ENCODE measurements at places on chromosomes 6 and 20. TPM values are rescaled to one million over a fixed set of nuclear protein-coding genes. Genes with fewer than 3 reads are reported as not detected.

SLC44A4 gene
- polyA plus RNA-seq: 0.05 TPM

NFKBIL1 gene
- polyA plus RNA-seq: 16.7 TPM

LTB gene
- 0.61 TPM for polyA plus RNA-seq

- no peak for DNase-seq
Observed at GRCh38 chr6:17867880-17868279, 119.6 kb downstream of the KIF13A start.

DNA sequence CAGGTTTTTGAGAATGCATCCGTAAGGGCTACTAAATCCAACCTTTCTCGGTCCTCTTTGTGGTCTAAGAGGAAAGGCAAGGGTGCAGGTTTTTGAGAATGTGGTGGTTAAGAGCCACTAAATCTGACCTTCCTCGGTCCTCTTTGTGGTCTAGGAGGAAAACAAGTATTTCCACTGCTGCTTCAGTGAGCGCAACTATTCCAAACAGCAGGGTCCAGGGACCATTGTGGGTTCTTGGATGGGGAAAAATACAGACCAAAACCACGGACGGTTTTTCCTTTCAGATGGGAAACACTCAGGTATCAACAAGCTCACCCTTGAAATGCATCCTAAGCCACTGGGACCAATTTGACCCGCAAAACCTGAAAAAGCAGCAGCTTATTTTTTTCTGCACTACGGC, 21.9 kb downstream of the BTBD9 start:
- no peak for DNase-seq

- DNase-seq: peak; percentile 30
Observed at GRCh38 chr20:25046736-25047666, 10.9 kb downstream of the ACSS1 start.

KCNQ2 gene
- under 0.01 TPM for polyA plus RNA-seq

GRCh38 chr6:18328540-18328939, 58.6 kb upstream of the RNF144B start:
- no peak for DNase-seq

DNA sequence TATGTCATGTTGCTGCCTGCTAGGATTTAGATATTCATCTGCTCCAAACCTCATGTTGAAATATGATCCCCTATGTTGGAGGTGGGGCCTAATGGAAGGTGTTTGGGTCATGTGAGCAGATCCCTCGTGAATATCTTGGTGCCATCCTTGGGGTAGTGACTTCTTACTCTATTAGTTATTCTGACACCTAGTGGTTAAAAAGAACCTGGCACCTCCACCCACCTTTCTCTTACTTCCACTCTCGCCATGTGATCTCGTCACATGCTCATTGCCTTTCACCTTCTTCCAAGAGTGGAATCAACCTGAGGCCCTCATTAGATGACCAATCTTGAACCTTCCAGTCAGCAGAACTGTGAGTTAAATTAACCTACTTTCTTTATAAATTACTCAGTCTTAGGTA, 549.4 kb upstream of the SYNCRIP start:
- DNase-seq: no peak

DNA sequence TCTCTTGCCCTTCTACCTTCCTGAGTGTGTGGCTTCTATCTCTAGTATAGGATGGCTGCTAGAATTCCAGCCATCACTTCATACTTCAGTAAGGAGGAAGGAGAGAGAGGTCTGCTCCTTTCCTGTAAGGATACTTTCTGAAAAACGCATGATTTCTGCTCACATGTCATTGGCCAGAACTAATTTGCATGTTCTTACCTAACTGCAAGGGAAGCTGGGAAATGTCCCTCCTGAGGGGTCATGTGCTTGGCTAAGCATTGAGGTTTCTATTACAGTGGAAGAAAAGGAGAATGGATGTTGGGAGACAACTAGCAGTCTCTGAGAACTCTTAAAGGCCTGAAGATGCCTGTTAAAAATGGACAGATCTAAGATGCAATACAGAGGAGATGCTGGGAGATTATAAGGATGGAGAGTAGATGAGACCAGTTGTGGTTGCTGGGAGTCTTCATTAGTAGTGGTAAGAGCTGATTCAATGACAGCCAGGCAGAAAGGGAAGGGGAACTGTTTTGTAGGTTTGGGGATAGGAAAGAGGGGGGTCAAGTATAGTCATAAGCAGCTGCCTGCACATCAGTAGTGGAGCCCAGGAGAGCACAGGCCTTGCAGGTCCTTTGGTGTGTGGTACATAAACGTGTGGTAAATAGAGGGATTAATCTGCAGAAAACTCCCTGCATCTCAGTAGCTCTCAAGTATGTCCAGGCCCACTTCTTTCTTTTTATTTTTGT, 20.2 kb downstream of the CDS2 start:
- DNase-seq: no peak

- DNase-seq: no peak
Observed at GRCh38 chr6:56837322-56837894, 117.5 kb upstream of the BEND6 start.

DNA sequence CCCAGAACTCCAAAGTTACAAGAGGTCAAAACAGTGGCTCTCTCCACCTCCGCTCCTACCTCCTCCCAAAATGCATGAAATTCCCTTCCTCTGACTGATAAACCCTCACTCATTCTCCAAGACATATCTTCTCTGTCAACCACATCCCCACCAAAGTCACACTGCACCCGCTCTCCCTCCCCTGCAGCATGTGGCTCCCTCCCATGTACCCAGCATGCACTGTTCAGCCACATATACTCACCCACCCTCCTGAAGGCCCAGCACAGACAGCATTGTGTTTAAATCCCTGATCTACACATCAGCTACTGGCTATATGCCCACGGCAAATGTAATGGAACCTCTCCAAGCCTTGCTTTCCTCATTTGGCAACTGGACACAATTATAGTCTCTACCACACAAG, 5.5 kb upstream of the POU5F1 start:
- no peak for DNase-seq

LYRM4 gene
- 22.2 TPM for polyA plus RNA-seq

- DNase-seq: no peak
Observed at GRCh38 chr20:36167902-36168503, 13.5 kb downstream of the EPB41L1 start.

DNA sequence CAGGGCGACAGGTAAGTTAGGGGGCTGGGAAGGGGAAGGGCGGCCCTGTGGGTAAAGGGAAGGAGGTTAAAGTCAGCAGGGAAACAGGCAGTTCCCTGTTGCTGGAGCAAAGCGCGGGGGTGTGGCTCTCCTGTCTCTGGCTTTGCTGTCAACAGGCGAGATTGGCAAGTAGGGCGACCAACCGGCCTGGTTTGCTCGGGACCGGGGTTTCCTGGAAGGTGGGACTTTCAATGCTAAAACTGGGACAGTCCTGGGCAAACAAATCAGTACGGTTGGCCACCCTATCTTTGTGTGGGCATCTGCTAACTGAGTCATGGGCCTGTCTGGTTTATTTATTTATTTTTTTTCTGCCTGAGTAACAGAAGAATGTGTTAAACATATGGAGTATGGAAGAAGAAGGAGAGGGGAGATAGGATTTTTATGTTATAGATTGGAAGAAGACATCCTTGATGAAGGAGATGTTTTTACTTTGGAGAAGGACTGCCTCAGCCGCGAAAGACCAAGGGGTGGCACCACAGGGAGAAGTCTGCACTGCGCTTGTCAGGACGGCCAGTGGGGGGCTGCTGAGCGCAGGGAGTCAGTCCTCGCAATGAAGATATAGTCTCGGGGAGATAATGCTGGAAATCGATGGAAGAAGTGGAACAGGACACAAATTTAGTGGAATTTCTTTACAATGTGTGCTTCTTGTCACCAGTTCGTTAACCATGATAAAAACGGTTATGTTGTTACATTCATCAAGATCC, 43.4 kb upstream of the ESR1 start:
- DNase-seq: peak; percentile 99

- DNase-seq: no peak
Observed at GRCh38 chr6:20409427-20409971, 7.8 kb downstream of the E2F3 start.

DNA sequence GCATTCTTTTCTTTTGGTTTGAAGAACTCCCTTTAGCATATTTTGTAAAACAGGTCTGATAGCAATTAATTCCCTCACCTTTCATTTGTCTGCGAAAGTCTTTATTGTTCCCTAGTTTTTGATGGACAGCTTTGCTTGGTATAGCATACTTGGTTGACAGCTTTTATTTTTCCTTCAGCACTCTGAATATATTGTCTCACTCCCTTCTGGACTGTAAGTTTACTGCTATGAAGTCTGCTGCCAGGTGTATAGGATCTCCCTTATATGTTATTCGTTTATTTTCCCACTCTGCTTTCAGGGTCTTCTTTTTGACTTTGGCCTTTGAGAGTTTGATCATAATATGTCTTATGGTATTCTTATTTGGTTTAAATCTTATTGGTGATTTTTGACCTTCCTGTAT, 47.7 kb upstream of the SNAP91 start:
- DNase-seq: no peak

- DNase-seq: no peak
Observed at GRCh38 chr6:37357288-37357687, 3.5 kb downstream of the RNF8 start.

DNA sequence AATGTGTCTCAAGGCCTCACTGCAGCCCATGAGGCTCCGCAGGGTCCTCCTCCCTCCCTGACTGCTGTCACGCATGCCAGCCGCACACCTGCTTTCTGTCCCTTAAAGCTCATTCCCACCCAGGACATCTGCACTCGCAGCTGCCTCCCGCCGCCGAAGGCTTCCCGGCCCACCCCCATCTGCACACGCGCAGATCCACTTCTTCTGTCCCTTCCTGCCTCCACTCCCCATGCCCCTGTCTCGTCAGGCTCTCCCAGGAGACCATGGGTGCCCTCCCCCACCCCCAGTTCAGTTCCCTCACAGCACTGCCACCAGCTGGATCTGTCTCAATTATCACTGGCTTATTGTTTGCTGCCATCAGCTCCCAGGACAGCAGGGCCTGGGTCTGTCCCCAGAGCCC, 63.0 kb downstream of the RIPOR3 start:
- no peak for DNase-seq

PROCR gene
- polyA plus RNA-seq: 28.0 TPM
